ENCODE measurements at places on chromosomes 2 and 18. TPM values are rescaled to one million over a fixed set of nuclear protein-coding genes. Genes with fewer than 3 reads are reported as not detected.

CSRNP3 gene
- not detected for total RNA-seq

DNAJC5G gene
- not detected for total RNA-seq

STPG4 gene
- 0.21 TPM for total RNA-seq

CFAP221 gene
- not detected for total RNA-seq

CCDC142 gene
- total RNA-seq: 13.7 TPM

SERPINB2 gene
- 0.99 TPM for total RNA-seq

NAT8 gene
- total RNA-seq: not detected

TUBA3E gene
- total RNA-seq: not detected

TNFAIP6 gene
- not detected for total RNA-seq

MBOAT2 gene
- 4.9 TPM for total RNA-seq

TCF23 gene
- total RNA-seq: not detected

CNDP1 gene
- 0.23 TPM for total RNA-seq

ZNF396 gene
- total RNA-seq: 0.30 TPM

UPP2 gene
- total RNA-seq: not detected

MARCO gene
- not detected for total RNA-seq

BMP10 gene
- not detected for total RNA-seq

DPP10 gene
- not detected for total RNA-seq

EPB41L3 gene
- total RNA-seq: 1.9 TPM

AQP12B gene
- not detected for total RNA-seq

All from T-helper 17 cell (primary cell).